ENCODE measurements at places on chromosomes 11 and 22.

DNA sequence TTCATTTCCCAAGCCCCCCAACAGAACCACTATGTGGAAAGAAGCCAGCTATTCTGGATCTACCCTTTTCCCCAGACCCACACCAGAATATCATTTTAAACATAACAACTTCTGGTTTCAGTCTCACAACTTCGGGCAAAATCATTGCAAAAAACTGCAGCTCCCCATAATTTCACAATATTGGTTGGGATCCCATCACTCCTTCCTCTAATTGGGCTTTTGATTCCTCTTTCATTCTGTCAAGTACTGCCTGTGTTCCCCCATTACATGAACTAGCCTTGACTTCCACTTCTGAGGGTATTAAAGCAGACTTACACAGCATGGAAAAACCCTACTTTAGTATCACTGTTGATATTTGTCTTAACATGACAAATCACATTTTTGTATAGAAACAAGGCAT is 4.1 kb upstream of the APOL3 start:
- no peak for DNase-seq

GRCh38 chr11:35158701-35159510 is 19.9 kb downstream of the CD44 start:
- DNase-seq = no peak

GRCh38 chr11:81916451-81916850 is 817.2 kb downstream of the FAM181B start:
- no peak for DNase-seq

DNA sequence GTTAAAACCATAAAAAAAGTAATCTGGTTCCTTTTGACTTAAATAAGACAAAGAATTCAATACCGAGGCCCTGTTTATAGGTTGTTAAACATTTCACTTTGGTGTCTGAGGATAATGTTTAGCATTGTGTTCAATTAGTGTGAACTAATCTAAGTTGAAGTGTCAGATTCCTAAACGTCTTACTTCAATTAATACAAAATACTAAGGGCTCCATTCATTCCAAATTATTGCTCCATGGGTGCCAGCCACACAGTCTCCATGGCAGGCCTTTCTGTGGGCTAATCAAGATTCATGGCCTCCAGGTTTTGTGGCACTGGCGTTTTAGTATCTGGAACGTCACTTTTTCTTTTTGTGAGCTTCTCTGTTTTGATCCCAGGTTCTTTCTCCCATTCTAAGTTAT is 89.4 kb downstream of the TMEM135 start:
- DNase-seq = no peak

GRCh38 chr11:64864473-64865285 is 13.7 kb downstream of the EHD1 start:
- peak; percentile 88 for DNase-seq

GRCh38 chr22:33780531-33781136 is 139.6 kb downstream of the LARGE1 start:
- DNase-seq = no peak

DNA sequence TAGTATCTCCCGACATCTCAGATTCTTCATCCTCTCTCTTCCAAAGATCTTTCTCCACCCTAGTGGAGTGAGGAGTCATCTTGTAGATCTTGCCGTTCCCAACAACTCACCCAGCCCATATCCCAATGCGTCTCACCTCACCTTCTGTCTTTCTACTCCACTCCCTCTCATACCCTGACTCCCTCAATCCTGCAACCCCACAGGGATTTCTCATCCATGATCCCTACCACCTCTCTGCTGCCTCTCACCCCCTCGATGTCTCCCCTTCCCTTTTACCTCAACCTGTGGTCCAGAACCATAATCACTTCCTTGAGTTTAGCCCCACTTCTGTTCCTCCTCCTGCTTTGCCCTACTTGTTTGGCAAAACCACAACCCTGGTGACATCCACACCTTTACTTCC is 41.7 kb downstream of the OTOG start:
- no peak for DNase-seq

DNA sequence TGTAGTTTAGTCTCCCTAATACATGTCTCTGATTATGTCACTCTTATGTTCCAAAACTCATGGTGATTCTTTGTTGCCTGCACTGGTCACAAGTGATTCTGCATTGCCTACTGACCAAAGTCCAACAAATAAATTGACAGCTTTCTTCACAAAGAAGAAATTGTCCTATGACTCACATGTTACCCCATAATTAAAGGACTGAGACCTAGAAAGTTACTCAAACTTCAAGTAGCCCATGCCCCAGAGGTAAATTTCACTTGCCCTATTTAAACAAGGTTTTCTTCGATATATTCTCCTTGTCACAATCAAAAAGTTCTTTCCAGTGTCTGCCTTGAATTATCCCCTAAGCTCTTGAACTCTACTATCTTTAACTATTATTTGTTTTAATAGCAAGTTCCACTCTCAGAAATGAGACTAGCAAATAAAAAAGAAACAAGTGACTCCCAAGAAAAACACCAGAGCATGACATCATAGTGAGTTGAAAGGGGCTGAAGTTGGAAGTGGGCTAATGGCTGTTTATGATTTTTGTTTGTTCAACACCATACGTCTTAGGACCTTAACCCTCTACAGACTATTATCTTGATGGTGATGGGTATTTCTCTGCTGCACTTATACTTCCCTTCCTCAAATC is 94.5 kb upstream of the BLID start:
- no peak for DNase-seq

DNA sequence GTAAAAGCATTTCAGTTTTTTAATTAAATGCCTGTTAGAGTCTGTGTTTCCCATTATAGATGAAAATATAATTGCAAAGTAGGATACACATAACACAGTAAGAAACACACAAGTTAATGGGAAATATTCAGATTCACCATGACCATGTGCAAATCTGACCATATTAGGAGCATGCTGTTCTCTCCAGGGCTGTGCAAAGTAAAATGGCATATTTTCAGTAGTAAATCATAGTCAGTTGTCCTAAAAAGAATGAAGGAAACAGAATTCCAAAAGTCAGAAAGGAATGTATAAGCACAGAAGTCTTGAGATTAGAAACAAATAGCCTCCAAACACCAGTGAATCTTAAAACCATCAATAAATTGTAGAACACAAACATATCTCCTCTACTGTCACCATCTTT is 44.4 kb downstream of the CNTN5 start:
- DNase-seq = no peak

GRCh38 chr22:38706901-38707195 is 1.1 kb downstream of the GTPBP1 start:
- no peak for DNase-seq

DNA sequence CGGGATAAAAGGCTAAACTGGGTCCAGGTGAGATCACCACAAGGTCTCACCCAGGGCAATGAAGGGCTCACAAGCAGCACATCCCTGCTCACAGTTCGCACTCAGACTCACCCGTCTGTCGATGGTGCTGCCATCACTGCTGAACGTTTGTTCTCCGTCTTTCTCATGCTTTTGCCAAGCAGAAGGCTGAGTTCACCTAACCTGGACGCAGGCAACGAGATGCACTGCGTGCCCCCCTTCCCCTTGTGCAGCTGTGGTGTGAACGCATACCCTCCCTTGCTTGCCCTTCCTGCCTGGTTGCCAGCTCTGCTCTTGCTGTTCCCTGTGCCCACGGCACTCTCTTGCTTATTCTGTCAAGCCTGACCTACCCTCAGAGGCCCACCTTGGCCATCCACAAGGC is 18.0 kb downstream of the KCTD21 start:
- DNase-seq = no peak

- no peak for DNase-seq
These were observed 12.0 kb downstream of the TSPO start for GRCh38 chr22:43163241-43163795.

DNA sequence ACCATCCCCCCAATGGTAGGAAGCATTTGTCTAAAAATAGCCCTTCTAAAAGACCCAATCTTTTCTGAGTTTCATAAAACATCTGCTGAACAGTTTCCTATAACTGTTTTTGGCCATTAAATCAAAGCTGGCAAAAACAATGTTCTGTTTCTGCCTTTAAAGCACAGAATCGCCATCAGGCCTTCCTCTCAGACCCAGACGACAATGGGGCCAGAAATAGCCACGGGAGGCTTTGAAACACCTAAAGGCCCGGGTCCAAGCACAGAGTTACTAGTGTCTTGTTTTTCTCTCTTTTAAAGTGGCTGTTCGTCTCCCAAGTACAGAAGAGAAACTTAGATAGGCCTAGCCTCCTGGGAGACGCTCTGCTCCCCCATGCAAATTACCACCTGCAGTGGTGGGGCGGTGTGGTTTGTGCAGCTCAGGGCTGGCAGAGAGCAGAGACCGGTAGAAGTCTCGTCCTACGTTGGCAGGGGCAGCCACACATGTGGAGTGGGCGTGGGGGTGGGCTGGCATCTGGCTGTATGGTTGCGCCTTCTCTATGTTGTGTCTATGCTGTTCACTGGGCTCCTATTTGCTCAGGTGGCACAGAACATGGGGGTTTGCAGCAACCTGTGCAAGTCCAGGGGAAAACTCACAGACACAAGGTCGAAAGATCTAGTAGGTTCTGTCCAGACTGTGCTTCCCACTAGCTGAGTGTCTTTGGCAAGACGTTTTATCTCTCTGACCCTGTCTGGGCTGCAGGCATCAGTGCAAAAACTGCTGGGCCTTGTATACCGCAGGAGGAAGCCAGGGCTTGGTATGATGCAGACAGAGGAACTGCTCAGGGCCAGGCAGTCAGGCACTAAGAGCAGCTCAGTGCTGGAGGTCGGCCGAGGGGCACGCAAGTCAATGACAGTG is 23.6 kb upstream of the ETS1 start:
- no peak for DNase-seq

- peak; percentile 15 for DNase-seq
These were observed 186.9 kb downstream of the DDX10 start for GRCh38 chr11:108851781-108852180.

GRCh38 chr22:50313021-50313420 is 5.6 kb upstream of the PLXNB2 start:
- no peak for DNase-seq

GRCh38 chr11:114026355-114026754 is 33.2 kb upstream of the ZBTB16 start:
- peak; percentile 61 for DNase-seq

GRCh38 chr11:44011797-44012196 is 36.0 kb upstream of the ACCSL start:
- DNase-seq = peak; percentile 26

GRCh38 chr22:37842015-37842793 is 1.9 kb downstream of the ANKRD54 start:
- no peak for DNase-seq

DNA sequence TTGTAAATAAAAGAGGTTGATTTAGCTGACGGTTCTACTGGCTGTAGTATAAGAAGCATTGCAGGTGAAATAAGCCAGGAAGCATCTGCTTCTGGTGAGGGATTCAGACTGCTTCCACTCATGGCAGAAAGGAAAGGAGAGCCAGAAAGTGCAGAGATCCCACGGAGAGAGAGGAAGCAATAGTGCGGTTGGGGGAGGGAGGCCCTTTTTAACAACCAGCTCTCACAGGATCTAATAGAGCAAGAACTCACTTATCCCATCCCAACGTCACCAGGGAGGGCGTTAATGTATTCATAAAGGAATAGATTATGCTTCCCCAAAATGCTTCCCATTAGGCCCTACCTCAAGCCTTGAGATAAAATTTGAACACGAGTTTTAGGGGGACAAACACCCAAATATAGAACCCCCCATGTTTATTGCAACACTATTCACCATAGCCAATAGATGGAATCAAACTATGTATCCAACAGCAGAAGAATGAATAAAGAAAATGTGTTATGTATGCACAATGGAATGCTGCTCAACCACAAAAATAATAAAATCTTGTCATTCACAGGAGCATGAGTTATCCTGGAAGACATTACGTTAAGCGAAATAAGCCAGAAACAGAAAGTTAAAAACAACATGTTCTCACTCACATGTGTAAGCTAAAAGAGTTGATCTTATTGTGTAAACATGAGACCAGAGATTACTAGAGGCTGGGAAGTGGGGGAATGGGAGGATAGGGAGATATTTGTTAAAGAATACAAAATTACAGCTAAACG is 908.3 kb upstream of the ANO3 start:
- DNase-seq = peak; percentile 65

- DNase-seq = no peak
These were observed 38.7 kb upstream of the CTTN start for GRCh38 chr11:70359451-70360205.

- no peak for DNase-seq
These were observed 11.4 kb downstream of the NCAM1 start for GRCh38 chr11:112972399-112973145.

GRCh38 chr22:17734187-17734586 is 40.1 kb downstream of the BID start:
- peak; percentile 71 for DNase-seq

- DNase-seq = no peak
These were observed 62.8 kb upstream of the CAPRIN1 start for GRCh38 chr11:33988586-33989370.

GRCh38 chr22:27996981-27997380 is 77.9 kb upstream of the PITPNB start:
- no peak for DNase-seq

- DNase-seq = no peak
These were observed 4.7 kb downstream of the OR5AP2 start for GRCh38 chr11:56637500-56637899.

GRCh38 chr11:48041877-48042695 is 61.7 kb downstream of the PTPRJ start:
- DNase-seq = no peak

DNA sequence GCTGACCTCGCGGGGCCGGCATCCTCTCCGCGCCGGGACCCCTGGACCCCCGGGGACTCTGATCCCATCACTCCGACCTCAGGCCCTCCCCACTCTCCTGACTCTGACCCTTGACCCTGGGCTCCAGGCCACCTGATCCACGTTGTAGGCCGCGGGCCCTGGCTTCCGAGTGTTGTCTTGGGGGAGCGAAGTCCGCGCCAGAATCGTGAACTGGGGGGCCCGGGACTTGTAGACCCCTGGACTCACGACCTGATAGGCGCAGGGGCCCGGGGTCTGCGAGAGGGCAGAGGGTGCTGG is 716 bp upstream of the TYMP start:
- DNase-seq = no peak

GRCh38 chr11:106872246-106872645 is 146.0 kb downstream of the GUCY1A2 start:
- DNase-seq = peak; percentile 20

DNA sequence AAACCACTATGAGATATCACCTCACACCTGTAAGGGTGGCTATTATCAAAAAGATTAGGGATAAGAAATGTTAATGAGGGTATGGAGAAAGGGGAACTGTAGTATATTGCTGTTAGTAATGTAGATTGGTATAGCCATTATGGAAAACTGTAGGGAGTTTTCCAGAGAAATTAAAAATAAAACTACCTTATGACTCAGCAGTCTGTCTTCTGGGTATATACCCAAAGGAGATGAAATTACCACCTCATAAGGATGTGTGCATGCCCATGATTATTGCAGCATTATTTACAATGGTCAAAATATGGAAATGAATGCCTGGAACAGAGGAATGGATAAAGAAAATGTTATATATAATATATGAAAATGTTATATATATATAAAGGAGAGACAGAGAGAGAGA is 303.8 kb downstream of the METTL15 start:
- no peak for DNase-seq
